Caco-2 (cell line): ENCODE measurements at places on chromosomes 7 and 10. TPM values are rescaled to one million over a fixed set of nuclear protein-coding genes. Genes with fewer than 3 reads are reported as not detected.

- no peak for DNase-seq
Measured at GRCh38 chr7:144787127-144787526, 48.7 kb downstream of the TPK1 start.

Gene NANOS1
- 4.6 and 5.9 TPM in 2 replicates for total RNA-seq

DNA sequence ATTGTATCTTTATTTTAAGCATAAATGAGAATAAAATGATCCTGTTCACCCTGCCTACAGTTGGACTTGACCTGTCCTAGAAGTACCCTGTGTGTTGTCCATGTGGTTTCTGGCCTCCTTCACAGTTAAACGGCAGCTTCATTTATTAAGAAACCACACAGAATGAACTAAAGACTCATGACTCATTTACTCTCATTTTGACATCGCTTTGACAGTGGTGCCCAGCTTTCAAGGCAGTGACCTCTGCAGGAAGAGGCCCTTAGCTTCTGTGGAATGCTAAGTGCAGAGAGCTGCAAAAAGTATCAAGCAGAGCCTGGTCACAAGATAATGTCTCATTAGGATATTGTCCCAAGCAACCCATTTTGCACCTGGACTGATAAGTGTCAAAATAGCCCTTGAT lies 93.4 kb downstream of the AVL9 start:
- DNase-seq = no peak

DNA sequence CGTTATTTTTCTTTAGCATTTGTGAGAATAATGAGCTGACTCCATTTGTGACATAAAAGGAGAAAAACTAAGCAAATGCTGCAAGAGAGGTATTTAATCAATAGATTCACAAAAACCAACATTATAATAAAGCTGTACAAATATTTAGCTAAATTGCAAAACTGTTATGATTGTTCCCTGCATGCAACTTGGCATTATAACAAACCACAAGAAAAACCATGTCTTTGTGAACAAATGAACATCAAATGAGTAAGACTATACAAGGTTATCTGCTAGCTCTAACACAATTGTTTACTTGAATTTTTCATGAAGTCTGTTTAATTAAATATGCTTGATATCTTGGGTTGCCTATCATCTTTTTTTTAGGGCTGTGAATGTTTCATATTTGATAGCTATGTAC lies 50.8 kb upstream of the PPP1R9A start:
- DNase-seq = no peak

GRCh38 chr10:75597773-75598440 lies 166.5 kb downstream of the LRMDA start:
- no peak for DNase-seq

DNA sequence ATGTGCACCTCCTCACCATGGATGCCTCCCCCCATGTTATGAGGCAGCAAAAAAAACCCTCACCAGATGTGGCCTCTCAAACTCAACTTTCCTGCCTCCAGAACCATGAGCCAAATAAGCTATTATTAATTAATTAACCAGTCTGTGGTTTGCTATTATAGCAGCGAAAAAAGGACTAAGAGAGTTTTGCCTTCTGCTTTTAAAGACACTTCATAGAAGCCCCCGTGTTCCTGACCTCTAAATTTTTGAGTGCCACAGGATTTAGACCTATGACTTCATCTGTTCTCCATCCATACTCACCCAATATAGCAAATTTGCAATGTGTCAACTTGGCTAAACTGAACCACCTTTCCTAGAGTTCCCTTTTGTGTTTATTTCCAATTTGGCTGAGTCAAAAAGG lies 9.2 kb upstream of the SEMA3E start:
- no peak for DNase-seq

GRCh38 chr7:80681272-80681885 lies 42.9 kb downstream of the CD36 start:
- no peak for DNase-seq

DNA sequence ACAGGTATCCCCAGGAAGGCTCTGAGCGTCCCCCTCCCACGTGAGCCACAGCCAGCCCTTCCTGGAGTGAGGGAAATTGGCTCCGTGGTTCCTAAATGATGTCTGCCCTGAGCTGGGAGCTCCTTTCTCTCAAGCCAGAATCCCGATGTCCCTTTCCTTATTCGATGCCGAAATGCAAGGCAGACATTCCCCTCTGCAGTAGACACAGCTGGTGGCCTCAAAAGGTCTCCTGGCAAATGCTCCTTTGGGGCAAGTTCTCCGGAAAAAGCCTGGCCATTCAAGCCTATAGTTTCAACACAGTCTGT lies 98.9 kb downstream of the HIP1 start:
- DNase-seq = no peak

GRCh38 chr7:156475666-156476065 lies 164.9 kb upstream of the RNF32 start:
- no peak for DNase-seq

DNA sequence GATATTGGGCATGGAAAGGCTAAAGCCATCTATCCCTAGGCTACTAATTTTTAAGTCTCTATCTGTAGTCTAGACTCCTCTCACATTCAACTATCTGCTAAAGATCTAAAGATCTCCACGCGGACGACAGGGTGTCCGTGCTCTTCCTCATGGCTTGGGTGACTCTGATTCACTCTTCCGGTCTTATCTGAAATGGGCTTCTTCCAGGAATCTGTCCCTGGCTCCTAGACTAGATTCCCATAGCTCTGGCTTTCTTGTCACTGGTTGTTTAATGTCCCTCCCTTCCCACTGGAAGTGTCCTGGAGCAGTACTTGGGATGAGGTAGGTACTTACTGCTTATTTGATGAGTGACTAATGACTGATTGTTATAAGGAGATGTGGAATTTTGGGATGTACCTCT lies 62.0 kb upstream of the PODXL start:
- DNase-seq = no peak

DNA sequence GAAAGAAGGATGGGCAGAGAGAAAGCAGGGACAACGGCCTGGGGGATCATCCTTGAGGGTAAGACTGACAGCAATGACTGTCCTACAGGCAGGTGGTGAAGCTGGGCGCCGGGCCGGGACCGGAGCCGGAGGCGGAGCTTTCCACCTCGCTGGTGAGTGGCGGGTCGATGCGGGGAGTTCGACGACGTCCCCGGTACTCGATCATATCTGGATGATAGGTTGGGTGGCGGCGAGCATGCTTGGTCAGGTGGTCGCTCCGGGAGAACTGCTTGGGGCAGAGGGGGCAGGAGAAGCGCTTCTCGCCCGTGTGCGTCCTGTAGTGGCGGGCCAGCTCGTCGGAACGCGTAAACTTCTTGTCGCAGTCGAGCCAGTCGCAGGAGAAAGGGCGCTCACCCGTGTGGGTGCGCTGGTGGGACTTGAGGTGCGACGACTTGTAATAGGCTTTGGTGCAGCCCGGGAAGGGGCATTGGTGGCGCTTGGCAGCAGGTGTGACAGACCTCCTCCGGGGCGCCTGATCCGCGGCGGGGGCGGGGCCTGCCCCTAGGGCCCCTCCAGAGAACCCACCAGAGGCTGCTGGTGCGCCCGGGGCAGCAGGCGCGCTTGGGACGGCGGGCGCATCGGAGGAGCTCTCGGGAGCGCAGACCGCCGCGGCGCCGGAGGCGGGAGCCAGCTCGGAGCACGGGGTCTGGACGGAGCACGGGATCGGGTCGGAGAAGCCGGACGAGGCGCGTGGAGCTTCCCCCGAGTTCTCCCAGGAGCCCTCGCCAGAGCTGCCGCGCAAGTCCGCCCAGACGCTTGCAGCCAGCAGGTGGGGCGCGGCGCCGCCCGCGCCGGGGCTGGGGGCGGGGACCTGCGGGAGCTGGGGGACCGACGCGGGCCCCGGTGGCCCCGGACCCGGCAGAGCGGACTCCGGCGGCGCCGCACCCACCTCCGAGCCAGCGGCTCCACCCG lies 752 bp downstream of the KLF14 start:
- peak; percentile 55 for DNase-seq

Gene EN2
- total RNA-seq = 1.1 and 1.5 TPM in 2 replicates

GRCh38 chr10:61998937-61999336 lies 97.4 kb downstream of the ARID5B start:
- DNase-seq = no peak

DNA sequence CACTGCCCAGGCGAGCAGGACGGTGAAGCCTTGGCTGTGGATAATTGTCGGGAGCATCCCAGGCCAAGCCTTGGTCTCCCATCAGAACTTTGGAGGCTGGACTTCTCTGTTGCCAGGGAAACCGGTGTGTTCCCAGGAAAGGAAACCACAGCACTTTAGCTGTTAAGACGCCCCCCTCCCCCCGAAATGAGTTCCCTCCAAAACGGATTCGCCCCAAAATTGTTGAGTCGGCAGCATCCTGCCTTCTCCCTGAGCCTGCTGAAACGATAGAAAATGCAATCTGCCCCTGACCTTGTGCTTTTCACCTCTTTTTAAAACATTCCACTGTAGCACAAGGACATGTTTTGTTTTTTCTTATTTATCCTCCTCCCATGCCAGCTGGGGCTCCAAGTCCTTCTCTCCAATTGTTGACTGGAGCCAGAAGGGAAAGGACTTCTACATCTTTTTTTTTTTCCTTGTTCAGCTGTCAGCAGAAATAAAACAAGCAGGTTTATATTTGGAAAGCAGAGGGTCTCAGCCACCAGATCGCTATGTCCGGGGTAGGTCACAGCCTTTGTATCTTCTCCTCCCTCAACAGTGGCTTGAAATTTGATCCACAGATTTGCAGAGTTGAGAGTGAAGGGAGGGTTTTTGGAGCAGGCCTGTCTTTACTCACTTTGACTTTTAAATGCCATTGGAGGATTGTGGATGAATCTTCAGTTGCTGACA lies 116.5 kb downstream of the ZMIZ1 start:
- no peak for DNase-seq

DNA sequence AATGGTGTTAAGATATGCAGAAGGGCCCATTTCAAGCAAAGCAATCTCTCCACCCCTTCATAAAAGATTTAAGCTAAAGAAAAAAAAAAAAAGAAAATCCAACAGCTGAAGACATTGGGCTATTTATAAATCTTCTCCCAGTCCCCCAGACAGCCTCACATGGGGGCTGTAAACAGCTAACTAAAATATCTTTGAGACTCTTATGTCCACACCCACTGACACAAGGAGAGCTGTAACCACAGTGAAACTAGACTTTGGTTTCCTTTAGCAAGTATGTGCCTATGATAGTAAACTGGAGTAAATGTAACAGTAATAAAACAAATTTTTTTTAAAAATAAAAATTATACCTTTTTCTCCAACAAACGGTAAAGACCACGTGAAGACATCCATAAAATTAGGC lies 28.6 kb downstream of the PPP3CB start:
- DNase-seq = no peak

- DNase-seq = no peak
Measured at GRCh38 chr7:100356416-100357068, 1.4 kb upstream of the PILRB start.

- peak; percentile 66 for DNase-seq
Measured at GRCh38 chr7:86469680-86470295, 173.9 kb upstream of the GRM3 start.

Gene MALSU1
- 95.5 and 98.0 TPM in 2 replicates for total RNA-seq

- no peak for DNase-seq
Measured at GRCh38 chr10:9515922-9516321, 1461.4 kb downstream of the GATA3 start.

Gene CCDC71L
- 4.2 and 4.9 TPM in 2 replicates for total RNA-seq

DNA sequence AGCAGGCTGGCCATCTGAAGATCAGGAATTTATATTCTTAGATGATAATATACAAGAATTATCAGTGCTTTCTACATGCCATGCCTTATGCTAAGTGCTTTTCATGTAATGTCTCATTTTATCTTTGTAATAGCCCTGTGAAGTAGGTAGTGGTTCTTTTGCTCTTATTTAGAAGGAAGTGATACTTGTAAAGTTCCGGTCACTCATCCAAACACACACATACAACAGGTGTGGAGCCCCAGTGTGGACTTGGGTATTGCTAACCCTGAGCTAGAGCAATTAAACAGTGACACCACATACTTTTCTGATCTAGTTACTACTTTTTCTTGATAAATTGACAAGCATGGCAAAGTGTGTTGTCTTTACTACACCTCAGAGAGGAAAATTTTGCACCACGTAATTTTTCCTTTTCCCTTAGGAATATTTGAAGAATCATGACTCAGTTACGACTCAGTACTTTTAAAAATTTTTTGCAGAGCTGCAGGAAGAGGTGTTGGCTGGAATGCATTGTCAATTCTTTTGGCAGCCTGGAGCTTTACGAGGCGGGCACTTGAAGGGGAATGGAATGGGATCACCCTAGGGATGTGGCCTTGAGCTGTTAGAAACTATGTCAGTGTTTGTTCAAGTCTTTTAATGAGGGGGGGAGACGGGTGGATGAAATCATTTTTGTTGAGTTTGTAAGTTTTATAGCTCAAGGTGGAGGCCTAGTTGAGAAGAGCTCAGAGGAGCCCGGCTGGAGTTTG lies 212.5 kb upstream of the CELF2 start:
- peak; percentile 46 for DNase-seq

Gene MICU1
- total RNA-seq = 68.8 and 83.2 TPM in 2 replicates

Gene KCP
- total RNA-seq = 0.23 and 0.50 TPM in 2 replicates

Gene SLC16A9
- 0.26 and 0.45 TPM in 2 replicates for total RNA-seq

- DNase-seq = no peak
Measured at GRCh38 chr7:1819259-1819841, 149.3 kb downstream of the ELFN1 start.

Gene SPDYE2B
- total RNA-seq = not detected in 2 replicates

- no peak for DNase-seq
Measured at GRCh38 chr7:37482505-37482904, 33.8 kb upstream of the ELMO1 start.

DNA sequence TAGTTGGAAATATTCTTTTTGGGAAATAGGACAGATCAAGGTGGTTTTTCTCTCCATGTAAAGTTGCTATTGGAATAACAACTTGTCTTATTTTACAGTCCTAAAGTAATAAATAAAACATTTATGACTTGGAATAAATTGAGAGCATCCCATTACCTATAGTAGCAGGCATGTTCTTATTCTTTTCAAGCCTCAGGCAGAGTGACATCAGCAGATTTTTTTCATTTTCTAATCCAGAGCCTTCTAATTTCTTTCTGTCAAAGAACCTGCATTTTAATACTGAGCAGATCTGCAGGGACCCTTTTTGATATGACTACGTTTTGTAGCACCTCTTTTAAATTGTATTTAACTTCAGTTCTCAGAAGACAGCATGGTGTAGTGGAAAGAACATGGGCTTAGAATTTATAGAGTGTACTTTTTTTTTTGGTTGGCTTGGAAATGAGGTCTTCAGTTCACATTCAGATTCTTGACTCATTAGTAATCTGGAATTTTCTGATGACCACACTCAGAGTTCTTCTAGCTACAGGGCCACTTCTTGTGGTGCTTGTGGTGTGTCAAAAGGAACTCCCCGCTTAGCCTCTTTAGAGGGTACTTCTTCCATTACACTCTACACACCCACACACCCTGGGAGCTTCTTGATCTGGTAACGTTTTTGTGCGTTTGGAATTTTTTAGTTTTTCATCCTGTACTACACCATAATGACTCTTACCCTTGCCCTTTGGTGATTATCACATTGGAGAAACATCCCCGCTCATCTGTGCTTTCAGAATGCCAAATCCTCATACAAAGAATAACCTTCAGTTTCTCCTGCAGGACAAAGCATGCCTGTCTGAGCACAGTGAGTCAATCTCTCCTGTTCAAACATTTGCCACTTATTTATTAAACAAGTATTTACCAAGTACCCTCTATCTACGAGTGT lies 34.6 kb downstream of the AGK start:
- DNase-seq = no peak

Gene CYP3A4
- total RNA-seq = not detected in 2 replicates
